Right cardiac atrium (tissue), 5 donors: ENCODE measurements at places on chromosomes 13 and 19. TPM values are rescaled to one million over a fixed set of nuclear protein-coding genes. Genes with fewer than 3 reads are reported as not detected.

IZUMO2 gene
- not detected for polyA plus RNA-seq

ZNF71 gene
- polyA plus RNA-seq: 5.0 TPM

HAUS5 gene
- 4.5 TPM for polyA plus RNA-seq

SELENOV gene
- not detected for polyA plus RNA-seq

PVR gene
- 27.3 TPM for polyA plus RNA-seq

TEX26 gene
- polyA plus RNA-seq: 0.27 TPM

SYMPK gene
- 23.5 TPM for polyA plus RNA-seq

TMC4 gene
- polyA plus RNA-seq: 2.3 TPM

SOX1 gene
- not detected for polyA plus RNA-seq

ZNF865 gene
- polyA plus RNA-seq: 17.2 TPM

FCAR gene
- 0.18 TPM for polyA plus RNA-seq

PTH2 gene
- polyA plus RNA-seq: not detected

PSG7 gene
- polyA plus RNA-seq: not detected

THSD8 gene
- 2.5 TPM for polyA plus RNA-seq

HSD17B14 gene
- polyA plus RNA-seq: 4.0 TPM

KLK8 gene
- polyA plus RNA-seq: 0.07 TPM

ABHD13 gene
- 4.3 TPM for polyA plus RNA-seq

TEKTIP1 gene
- 0.20 TPM for polyA plus RNA-seq

MIA gene
- 3.7 TPM for polyA plus RNA-seq

TUBGCP3 gene
- polyA plus RNA-seq: 9.4 TPM

FCHO1 gene
- polyA plus RNA-seq: 0.57 TPM

GRK1 gene
- polyA plus RNA-seq: 0.43 TPM

ERICH4 gene
- not detected for polyA plus RNA-seq

C1QTNF9B gene
- polyA plus RNA-seq: 1.2 TPM

FPR1 gene
- 0.97 TPM for polyA plus RNA-seq

ZNF835 gene
- 1.6 TPM for polyA plus RNA-seq

KDM4B gene
- polyA plus RNA-seq: 18.8 TPM
